ENCODE measurements at places on chromosomes 1 and 21. TPM values are rescaled to one million over a fixed set of nuclear protein-coding genes. Genes with fewer than 3 reads are reported as not detected.

The FCRL5 gene
- total RNA-seq, result not detected

The SH2D5 gene
- 23.3 TPM for total RNA-seq

DNA sequence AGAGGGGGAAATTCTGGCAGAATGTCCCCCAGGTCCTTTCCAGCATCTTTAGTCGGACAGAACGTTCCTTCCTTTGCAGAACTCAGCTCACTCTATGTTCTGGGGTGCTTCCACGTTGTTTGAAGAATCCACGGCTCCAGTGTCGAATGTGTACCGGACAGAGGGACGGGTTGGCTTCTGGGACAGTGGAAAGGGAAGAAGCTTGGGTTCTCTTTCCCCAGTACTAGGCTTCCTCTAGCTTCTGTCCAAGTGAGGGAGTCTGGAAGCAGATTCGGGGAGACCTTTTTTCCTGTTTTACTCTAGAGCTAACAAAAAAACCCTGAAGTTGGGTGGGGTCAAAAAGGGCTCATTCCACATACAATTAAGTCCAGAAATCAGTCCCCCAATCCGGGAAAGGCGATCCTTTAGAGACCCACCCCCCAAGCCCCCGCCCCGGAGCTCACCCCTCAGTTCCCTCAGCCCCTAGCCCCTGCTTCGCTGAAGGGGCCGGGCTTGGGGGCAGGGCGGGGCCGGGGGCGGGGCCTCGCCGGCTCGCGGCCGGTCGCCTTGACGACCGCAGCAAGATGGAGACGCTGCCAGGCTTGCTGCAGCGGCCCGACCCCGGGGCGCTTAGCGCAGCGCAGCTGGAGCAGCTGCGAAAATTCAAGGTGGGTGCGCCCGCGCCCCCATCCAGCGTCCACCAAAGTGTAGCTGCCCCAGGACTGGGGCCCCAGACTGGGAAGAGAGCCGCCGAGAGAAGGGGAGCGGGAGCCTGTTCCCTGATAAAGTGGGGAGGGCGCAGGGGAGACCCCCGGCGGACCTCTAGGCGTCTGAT lies at the start of gene RIIAD1:
TSS of gene RIIAD1 (plus strand) at position 549 of the 814 bp plus-strand sequence. CDS start at position 564, 15 bp downstream.
- DNase-seq, result no peak

- no peak for DNase-seq
These were observed 32.9 kb downstream of the KCNN3 start for GRCh38 chr1:154837034-154837671.

DNA sequence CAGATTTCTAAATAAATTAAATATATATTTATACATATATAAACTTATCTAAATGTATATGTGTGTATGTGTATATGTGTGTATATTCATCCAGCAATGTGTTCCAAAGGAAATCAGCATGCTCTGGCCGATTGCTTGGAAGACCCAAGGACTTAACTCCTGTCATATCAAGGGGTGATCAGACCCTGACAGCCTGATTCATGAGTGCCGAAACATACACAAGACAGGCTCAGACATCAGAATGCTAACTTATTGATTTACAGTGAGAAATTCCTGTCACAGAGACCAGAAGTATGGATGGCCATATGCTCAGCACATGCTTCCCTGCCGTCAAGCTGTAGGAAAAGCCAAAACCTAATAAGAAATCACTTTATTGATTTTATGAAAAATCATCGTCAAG lies 545.1 kb upstream of the NR5A2 start:
- DNase-seq, result no peak

The HSF2BP gene
- total RNA-seq, result 4.2 TPM

- DNase-seq, result no peak
These were observed 65.7 kb downstream of the LRRC8C start for GRCh38 chr1:89698624-89699023.

- no peak for DNase-seq
These were observed 11.8 kb upstream of the MMEL1 start for GRCh38 chr1:2644591-2645101.

DNA sequence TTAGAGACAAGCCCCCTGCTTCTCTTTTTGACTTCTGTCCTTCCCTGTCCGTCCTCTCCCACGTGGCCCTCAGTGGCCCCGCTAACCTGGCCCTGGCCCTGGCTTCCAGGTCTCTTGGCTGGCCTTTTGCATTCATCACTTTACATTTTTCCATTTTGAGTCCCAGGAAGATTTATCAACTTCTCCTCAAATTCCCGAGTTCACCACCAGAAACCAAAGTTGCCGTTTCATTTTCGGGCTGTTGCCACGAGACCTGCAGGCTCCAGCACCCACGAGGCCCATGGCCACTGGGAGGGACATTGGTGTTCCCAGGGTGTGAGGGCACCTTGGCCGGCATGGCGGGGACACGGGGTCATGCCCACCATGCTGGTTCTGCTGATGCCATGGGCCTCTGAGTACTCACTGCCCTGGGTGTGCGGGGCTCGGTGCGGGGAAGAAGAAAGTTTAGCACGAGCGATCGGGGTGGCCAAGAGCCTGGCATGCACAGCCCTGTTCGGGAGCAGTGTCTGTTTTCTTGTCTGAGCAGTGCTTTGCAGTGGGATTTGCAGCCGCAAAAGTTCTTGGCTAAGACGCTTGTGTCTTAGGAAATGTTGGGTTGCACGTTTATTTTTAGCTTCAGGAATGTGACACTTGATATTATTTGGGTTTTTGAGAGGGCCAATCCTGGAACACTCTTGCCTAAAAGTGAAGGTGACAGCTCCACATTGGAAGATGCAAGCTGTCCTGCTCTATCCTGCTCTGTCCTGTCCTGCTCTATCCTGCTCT lies 40.4 kb upstream of the ADARB1 start:
- no peak for DNase-seq

- no peak for DNase-seq
These were observed 179.3 kb downstream of the VAV3 start for GRCh38 chr1:107785496-107786202.

The IPO9 gene
- total RNA-seq, result 106 TPM
